GM20000 (cell line): ENCODE measurements at places on chromosomes 4 and X.

- no peak for DNase-seq
Observed at GRCh38 chr4:73828956-73829355, 7.5 kb upstream of the CXCL6 start.

- no peak for DNase-seq
Observed at GRCh38 chr4:25884031-25884782, 21.4 kb upstream of the SEL1L3 start.

DNA sequence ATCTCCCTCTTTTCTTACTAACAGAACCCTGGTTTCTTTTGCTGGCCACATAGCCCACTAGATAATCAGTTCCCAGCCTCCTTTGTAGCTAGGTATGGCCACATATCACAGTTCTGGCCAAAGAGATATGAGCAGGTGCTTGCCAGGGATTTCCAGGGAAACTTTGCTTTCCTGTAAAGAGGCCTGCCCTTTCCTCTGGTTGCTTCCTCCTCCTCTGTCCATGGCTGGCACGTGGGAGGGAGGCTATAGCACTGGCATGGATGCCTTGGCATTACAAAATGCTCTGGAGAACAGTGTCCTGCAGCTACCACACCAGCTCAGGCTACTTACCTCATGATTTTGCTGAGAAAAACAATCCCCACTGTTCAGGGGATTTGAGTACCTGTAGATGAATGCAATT is 27.5 kb downstream of the RAB33B start:
- DNase-seq = no peak

- no peak for DNase-seq
Observed at GRCh38 chr4:48667148-48667547, 112.9 kb downstream of the FRYL start.

DNA sequence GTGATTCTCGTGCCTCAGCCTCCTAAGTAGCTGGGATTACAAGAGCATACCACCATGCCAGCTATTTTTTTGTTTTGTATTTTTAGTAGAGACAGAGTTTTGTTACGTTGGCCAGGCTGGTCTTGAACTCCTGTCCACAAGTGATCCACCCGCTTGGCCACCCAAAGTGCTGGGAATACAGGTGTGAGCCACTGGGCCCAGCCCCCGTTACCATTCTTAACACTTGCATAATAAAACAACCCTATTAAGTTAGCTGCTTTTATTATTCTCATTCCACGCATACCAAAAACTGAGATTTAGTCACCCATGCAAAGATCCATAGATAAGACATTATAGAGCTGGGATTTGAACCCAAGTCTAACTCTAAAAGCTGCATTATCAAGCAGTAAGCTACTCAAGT is 6.0 kb upstream of the TEX13A start:
- DNase-seq = no peak

GRCh38 chrX:110241816-110242215 is 76.1 kb downstream of the AMMECR1 start:
- DNase-seq = no peak

DNA sequence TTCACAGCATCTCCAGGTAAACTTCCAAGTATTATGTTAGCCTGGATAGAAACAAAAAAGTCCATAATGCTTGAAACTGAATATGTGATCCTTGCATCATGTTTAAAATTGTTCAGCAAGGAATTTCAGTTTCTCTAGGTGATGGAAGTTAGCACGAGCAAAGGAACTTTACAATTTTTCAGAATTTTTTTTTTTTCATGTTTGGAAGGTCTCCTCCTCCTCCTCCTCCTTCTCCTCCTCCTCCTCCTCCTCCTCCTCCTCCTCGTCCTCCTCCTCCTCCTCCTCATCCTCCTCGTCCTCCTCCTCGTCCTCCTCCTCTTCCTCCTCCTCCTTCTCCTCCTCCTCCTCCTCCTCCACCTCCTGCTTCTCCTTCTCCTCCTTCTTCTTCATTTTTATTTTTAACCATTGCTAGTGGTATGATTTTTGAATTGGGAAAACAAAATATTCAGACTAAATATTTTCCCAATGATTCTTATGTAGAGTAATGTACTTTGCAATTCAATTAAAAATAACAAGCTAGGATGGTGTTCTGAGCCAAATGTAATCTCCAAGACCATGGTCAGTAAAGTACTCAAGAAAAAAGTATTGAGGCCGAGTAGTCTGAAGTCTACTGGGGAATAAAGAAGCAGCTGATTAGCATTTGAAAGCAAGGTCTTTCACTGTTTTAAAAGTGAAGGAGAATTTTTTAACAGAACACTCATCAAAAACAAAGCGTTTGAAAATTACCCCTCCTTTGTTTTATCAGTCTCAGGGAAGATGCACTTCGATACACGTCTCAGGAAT is 420.9 kb upstream of the ATOH1 start:
- DNase-seq = no peak

- no peak for DNase-seq
Observed at GRCh38 chr4:150318527-150318926, 240.3 kb downstream of the DCLK2 start.

GRCh38 chrX:11886745-11887144 is 128.7 kb downstream of the MSL3 start:
- no peak for DNase-seq

DNA sequence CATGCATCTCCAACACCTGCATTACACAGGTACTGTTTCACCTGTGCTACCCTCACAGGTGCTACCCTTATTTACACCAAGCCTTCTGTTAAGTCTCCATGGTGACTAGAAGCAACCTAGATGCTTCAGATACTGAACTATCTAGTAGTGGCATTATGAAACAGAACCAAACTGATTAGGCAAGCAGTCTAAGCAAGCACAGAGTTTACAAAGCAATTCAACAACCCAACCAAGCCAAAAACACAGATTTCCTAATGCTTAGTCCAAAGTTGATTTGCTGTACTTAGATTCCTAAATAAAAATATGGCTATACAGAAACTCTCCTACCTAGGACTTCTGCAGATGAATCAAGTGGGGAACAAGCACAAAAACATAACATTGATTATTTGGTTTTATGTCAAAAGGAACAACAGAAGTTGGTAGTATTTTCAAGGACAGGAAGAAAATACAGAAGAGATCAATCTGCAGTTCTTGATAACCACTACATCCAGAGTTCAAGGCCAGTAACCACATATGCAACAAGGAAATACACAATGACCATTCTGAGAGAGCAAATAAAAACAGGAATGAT is 3.2 kb downstream of the TAPT1 start:
- no peak for DNase-seq

GRCh38 chrX:112368371-112368770 is 285.8 kb upstream of the TRPC5 start:
- no peak for DNase-seq

GRCh38 chr4:23934223-23934622 is 44.4 kb upstream of the PPARGC1A start:
- DNase-seq = no peak

DNA sequence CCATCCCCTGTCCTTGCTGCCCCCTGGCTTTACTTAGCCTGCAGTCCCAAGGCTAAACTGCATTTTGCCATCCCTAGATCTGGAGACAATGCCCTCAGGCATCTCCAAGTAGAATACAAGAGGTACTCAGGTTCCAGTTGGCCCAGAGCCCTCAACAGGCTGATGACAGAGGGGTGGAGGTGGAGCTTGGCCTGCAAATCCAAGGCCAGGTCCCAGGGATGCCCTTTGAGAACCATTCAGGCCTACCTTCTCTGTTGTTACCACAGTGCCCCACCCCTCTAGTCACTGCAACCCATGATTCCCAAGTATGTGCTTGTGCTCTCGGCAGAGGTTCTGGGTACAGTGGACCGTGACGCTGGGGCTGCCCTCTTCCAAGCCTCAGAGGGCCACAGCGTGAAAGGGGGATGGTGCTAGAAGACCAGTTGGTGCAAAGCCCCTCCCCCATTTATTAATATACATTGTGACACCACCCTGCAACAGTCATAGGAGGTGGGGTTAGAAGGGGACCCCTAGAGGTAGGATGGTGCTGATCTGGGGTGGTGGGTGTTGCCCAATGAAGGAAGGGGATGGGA is 6.4 kb upstream of the UBA1 start:
- DNase-seq = no peak

DNA sequence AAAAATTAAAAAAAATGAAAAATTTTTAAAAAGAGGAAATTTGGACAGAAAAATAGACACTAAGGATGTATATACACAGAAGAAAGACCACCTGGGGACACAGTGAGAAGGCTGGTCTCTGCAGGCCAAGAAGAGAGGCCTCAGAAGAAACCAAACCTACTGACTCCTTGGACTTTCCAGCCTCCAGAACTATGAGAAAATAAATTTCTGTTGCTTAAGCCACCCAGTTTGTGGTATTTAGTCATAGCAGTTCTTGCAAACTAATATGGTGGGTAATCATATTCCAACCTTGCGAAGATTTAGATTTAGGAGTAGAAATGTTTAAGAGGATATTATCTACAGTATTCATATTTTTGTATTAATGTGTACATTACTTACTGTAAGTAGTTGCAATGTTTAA is 56.4 kb downstream of the COQ2 start:
- no peak for DNase-seq

GRCh38 chrX:16748425-16748824 is 29.0 kb downstream of the SYAP1 start:
- DNase-seq = no peak

DNA sequence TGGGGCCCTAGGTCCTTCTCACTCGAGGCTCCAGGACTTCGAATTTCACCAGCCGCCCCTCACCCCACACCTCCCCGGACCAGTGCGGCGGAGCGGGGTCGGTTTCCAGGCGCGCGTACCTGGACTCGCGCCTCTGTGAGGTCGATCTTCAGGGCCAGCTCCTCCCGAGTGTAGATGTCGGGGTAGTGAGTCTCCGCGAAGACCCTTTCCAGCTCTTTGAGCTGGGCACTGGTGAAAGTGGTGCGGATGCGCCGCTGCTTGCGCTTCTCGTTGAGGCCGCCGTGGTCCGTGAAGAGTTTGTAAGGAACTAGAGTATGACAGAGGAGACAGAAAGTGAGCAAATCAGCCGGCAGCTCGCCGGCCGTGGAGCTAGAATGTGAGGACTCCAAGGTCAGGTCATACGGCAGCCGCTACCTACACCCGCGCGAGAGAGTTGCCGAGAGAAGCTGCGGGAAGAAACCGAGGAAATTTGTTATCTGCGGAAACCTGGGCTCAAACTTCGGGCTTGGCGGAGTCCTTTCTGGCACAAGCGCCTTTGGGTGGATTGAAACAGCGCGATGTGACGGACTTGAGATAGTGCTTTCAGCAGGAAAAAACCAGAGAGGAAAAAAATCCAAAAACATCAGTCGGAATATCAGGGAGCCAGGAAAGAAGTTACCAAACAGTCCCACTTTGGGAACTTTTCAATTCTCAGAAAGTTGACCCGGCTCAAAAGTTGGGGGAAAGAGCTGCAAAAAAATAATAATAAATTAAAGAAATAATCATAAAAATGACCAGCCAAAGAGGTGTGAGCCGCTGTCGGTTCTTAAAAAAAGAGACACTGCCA is 1.1 kb downstream of the PHOX2B start:
- DNase-seq = no peak

DNA sequence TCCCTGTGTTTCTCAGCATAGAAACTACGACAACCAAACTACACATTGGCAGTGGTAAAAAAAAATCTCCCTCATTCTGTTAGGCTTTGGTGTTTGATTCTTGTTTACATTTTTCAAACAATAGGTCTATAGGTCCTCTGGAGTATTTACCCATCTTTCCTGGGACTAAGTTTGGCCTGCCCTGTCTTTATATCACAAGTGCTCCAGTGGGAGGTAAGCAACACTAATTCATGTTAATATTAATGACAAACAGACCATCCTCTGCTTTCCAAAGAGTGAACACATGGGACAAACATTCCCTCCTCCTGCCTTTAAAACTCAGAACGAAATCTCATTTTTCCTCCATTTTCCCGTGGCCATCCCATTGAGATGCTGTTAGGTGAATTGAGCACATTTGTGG is 514.1 kb upstream of the INTU start:
- DNase-seq = no peak

DNA sequence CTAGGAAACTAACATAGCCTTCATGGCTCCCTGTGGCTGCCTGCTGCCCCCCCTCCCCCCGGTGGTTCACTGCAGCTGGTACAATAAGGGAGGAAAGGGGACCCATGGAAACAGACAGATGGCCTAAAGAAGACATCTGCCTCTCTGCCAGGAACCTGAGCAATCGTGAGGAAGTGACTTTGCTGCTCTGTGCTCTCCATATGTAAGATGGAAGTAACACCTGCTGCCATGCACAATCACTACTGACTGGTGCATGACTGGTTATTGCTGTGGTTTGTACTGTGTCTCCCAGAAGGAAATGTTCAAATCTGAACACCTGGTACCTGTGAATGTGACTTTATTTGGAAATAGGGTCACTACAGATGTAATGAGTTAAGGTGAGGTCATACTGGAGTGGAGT is 43.6 kb downstream of the CD99L2 start:
- DNase-seq = no peak

- DNase-seq = no peak
Observed at GRCh38 chrX:115297189-115297588, 7.7 kb downstream of the LUZP4 start.

DNA sequence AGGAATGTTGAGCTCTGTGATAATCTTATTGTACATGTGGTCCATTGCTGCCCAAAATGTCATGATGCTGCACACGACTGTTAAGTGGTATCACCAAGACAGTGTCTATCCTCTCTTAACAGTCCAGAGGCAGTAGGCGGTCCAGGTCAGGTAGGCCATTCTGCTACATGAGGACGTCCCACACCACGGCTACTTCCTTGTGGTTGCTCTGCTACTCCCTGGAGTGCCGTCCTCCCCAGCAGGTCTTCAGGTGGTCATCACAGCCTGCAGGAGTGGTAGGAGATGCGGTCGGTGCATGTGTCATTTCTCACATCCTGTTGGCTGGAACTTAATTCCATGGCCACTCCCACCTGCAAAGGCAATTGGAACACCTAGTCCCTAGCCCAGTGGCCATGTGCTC is 11.5 kb upstream of the STK32B start:
- no peak for DNase-seq

GRCh38 chr4:116357758-116358157 is 727.6 kb downstream of the TRAM1L1 start:
- no peak for DNase-seq

- no peak for DNase-seq
Observed at GRCh38 chr4:86333236-86333635, 26.6 kb downstream of the MAPK10 start.

DNA sequence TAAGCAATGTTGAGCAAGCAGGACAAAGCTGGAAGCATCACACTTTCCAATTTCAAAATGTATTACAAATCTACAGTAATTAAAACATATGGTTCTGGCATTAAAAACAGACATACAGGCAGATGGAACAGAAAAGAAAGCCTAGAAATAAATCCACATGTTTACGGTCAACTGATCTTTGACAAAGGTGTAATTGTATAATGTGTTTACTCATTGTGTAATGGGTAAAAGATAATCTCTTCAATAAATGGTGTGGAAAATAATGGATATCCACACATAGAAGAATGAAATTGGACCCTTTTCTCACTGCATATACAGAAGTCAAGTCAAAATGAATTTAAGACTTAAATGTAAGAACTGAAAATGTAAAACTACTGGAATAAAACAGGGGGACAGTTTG is 394.2 kb downstream of the ANKRD50 start:
- DNase-seq = no peak

GRCh38 chrX:31981546-31982062 is 909.8 kb upstream of the FTHL17 start:
- DNase-seq = no peak

GRCh38 chr4:44583393-44583792 is 68.0 kb downstream of the YIPF7 start:
- DNase-seq = no peak
